Activated naive CD4-positive, alpha-beta T cell (primary cell): ENCODE measurements at places on chromosomes 3 and 15.

DNA sequence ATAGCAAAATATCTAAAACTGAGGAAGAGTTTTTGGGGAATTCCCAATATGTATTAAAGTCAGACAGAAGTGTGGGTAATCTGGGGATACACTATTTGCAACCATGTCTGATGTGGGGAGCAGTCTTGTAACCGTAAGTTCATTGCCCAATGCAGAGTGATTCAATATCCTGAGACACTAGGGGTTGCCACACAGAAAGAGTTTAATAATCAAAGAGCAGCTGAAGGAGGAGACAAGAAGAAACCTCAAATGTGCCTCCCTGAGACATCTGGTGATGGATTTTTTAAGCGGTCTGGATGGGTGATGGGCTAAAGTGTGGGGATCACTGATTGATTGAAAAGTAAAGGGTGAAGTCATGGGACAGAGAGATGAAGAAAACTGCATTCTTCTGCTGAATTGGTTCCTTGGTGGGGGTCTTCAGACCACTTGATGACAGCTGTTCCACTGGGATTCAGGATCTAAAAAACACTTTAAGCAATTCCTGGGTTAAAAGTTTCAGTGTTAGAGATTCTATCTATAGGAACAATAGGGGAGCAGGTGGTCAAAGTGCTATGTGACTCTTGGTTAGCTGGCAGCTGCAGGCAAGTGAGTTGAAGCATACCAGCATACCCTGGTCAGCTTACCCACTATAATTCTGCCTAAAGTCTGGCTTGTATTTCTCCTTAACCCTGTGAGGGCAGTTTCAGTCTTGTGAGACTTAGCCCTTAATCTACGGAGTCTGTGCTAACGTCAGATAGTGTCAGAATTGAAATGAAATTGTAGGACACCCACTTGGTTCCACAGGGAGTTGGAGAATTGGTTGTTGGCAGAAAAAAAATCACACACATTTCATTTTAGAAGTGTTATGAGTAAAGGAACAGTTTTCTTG, 425.9 kb upstream of the TGFBR2 start:
- DNase-seq, result no peak

DNA sequence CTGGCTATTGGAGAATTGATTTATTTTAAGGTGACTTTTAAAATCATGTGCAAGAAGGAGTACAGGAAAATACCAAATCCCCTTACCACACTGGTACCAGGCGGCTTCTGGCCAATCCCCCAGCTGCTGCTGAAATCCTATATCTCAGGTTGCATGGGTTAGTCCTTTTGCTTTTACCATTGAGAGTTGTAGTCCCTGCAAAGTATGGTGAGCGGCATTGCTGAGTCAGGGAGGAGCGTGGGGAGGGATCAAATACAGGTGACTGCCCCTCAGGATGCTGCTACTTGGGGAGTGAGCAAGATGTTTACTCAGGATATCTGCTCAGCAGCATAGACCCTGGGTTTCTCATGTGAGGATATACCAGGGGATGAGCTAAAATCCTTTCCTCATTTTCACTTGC, 131.9 kb upstream of the STAC start:
- DNase-seq, result no peak

DNA sequence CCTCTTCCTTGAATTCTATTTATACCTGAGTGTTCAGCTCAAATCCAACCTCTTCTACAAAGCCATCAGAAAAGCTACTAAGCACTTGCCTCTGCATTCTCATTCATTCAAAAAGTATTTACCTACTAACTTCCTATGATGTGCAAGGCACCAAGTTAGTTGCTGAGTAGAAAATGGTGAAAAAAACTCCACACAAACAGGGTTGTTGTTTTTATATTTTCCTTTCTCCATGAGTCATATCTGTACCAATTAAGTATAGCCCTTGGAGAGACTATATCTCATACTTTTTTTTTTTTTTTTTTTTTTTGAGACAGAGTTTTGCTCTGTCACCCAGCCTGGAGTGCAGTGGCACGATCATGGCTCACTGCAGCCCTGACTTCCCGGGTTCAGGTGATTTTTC, 67.7 kb downstream of the IGF2BP2 start:
- no peak for DNase-seq

- no peak for DNase-seq
Observed at GRCh38 chr3:15636028-15636709, 34.6 kb downstream of the BTD start.

DNA sequence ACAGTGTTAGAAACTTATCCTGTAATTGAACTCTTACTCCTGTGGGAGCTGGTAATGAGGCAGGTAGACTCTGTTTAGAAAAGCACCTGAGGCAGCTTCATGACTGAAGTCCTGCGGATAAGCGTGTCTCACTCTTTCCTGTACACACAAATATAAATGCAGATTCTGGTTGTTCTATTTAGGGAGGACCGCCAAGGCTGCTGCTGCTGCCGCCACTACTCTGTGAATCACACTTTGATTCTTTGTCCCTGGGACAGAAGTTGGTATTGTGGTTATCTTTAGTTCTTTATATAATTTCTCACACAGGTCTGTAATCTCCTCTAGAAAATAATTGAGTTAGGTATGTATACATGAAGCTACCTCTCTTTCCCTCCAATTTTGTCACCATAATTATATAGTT, 3.6 kb downstream of the LSAMP start:
- DNase-seq, result no peak

- no peak for DNase-seq
Observed at GRCh38 chr3:150165396-150166094, 194.8 kb upstream of the PFN2 start.

GRCh38 chr15:83887961-83888360, 234.0 kb downstream of the ADAMTSL3 start:
- no peak for DNase-seq

DNA sequence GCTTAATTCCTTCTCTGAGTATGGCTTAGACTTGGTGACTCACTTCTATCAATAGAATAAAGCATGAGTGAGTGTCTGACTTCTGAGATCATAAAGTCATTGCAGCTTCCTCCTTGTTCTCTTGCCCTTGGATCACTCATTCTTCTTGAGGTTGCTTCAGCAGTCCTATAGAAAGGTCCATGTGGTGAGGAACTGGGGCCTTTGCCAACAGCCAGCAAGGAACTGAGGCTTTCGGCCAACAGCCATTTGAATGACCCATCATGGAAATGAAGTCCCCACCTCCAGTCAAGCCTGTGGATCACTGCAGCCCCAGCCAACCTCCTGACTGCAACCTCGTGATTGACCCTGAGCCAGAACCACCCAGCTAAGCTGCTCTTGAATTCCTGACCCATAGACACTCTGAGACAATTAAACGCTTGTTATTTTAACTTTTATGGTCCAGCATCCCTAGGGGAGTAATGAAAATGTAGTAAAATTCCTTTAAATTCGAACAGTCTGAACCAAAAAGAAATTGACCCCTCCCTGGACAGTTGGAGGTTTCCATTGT, 84.5 kb downstream of the WDR76 start:
- no peak for DNase-seq

DNA sequence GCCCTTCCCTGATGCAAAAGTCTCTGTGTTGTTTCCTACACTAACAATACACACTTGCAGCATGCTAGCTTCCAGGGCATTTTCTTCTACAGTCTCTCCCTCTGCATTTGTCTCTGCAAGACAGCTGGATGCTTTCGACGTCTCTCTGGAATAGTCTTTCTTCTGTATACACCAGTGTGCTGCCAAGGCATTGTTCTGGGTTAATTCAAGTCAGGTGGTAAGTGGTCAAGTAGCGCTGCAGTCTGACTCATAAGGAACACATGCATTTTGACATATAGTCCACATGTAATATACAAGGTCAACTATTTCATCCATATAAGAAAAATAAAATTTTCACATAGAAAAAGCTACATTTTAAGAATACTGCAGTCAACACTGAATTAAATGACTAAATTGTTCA, 92.7 kb downstream of the MYLK start:
- no peak for DNase-seq

DNA sequence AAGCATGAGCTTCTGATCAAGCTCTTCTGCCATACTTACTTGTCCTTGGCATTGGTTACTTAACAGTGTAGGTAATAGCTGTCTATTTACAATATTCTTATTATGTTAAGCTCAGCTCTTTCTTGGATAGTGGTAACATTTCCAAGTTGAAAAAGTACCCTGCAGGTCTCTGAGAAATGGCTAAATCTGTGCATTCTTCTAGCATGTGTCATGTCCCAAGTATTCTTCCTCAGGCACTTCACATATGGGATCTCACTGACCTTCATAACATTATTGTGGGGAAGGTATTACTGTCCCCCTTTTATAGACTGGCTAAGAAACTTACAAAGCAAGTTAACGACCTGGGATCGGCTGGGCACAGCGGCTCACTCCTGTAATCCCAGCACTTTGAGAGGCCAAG, 236.1 kb downstream of the RORA start:
- DNase-seq, result no peak

DNA sequence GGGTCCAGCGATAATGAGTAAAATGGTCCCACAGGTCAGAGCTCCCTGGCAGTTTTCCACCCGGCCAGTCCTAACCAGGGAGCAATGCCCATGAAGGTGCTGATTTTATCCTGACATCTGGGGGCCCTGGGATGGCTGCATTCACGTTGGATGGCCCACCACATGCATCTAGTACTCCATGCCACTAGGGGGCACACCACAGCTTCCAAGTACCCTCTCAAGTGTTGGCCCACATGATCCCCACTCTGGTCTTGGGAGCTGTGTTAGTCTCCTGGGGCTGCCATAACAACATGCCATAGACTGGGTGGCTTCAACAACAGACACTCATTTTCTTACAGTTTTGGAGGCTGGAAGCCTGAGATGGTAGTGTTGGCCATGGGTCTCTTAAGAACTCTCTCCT, 225.5 kb downstream of the SLCO3A1 start:
- no peak for DNase-seq

DNA sequence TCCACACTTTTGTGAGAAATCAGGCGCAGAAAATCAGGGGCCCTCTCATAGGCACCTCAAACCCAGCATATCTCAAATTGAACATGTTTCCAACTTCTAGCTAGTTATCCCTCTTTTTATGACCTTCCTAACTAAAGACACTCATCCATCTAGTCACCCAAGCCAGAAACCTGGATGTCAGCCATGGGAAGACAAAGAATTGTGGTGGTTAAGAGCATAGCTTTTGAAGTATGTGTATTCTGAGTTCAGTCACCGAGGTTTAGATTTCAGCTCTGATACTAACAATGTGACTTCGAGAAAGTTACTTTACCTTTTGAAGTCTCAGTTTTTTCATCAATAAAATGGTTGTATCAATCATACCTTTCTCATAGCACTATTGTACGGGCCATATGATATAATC, 495.5 kb downstream of the NLGN1 start:
- no peak for DNase-seq

DNA sequence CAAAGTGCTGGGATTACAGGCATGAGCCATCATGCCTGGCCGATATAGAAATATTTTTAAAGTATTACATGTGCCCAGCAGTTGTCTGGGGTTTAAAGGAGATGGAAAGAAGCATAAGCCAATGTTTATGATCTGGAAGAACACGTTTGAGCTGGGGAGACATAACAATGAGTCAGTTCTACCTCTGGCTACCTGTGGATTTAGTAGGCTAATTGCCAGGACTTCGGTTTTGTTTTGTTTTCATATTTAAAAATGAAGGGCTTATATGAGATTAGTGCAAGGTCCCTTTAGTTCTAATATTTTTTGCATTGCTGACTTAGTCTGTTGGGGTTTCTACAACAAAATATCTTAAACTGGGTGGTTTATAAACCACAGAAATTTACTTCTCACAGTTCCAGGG, 22.9 kb upstream of the TNFSF10 start:
- no peak for DNase-seq

GRCh38 chr3:56868706-56869105, 67.0 kb upstream of the ARHGEF3 start:
- DNase-seq, result no peak
